Stimulated activated CD4-positive, alpha-beta T cell treated with anti-CD3 and anti-CD28 coated beads, Interleukin-1b, Interleukin-23, amount 100 ng/mL, for 1 hour (primary cell): ENCODE measurements at places on chromosomes 16 and 17.

DNA sequence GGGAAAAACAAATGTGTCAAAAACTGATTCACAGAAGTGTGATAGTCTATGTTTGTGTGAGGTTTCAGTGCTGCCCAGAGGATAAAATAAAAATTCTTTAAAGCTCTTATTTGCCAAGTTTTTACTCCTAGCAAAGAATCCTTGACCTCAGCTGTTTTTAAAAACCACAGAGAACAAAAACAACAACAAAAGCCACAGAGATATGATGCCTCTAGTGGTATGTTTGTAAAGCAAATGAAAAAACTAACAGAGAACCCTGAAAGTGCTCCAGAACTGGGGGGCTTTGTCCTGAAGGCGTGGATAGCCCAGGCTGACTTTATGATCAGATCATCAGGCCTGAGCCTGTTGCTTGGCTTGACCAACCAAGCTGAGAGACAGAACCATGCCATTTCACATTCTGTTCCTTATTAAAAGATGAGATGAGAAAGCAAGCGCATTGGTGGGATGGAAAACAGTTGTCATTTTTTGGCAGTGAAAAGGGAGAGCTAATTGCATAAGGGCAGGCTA lies 411.0 kb downstream of the CPPED1 start:
- DNase-seq = no peak

DNA sequence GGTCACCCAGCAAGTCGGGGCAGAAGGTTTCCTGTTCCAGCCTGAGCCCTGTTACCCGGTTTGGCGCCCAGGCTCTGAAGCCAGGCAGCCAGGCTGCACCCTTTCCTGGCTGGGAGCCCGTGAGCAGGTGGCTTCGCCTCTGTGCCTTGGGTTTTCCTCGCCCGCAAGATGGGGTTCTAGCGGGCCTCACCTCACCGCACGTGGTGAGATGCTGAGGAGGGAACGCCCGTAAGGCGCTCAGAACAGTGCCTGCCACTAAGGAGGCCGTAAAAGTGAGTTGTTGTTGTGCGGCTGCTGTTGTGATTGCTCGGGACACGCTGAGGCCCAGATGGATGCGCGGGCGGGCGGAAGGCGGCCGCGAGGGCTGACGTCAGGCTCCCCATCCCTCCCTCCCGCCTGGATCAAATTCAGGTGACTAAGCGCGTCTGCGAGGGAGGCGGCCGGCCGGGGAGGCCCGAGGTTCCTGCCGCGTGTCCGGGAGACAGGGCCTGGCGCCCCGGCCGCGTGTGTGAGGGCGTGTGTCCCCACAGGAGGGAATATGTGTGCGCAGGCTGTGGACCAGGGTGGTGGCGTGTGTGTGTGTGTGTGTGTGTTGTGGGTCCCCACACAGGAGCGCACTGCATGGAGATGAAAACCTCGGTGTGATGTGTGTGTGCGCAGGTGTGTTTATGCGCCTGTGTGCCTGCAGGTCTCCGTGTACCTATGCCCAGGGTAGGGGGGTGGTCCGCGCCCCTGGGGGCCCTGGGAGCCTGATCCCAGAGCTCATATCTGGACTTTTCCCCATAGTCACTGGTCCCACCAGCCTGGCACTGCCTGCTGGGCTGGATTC lies 4.3 kb downstream of the CAMKK1 start:
- DNase-seq = no peak

DNA sequence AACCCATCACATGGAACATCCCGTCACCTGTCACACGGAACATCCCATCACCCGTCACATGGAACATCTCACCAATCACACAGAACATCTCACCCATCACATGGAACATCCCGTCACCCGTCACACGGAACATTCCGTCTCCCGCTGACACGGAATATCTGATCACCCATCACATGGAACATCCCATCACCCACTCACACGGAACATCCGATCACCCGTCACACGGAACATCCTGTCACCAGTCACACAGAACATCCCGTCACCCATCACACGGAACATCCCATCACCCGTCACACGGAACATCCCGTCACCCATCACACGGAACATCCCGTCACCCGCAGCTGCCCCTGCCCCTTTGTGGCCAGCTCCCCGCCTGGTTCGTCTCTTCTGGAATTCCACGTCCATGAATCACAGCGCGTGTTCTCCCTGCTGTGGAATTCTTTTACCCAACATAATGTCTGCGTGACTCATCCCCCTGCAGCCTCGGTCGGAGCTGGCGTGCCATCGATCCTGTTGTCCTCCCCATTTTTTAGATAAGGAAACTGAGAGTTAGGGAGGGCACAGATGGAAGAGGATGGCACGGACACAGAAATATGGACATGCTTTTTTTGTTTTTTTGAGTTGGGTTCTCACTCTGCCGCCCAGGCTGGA lies 5.6 kb downstream of the CPNE7 start:
- DNase-seq = no peak

DNA sequence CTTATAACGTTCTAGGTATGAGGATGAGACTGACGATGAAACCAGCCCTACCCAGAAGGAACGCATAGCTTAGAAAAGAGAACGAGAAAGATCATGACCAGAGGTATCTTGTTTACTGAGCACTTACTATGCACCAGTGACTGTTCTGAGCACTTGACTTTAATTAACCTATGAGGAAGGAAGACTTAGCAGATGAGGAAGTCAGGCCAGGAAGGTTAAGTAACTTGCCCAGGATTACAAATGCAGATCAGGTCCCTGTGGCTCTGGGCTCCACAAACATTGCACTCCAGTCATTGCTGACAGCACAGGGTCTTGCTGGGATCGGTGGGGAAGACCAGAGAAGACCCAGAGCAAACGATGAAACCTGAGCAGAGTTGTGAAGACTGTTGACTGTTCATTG lies 7.1 kb downstream of the KRT13 start:
- no peak for DNase-seq

DNA sequence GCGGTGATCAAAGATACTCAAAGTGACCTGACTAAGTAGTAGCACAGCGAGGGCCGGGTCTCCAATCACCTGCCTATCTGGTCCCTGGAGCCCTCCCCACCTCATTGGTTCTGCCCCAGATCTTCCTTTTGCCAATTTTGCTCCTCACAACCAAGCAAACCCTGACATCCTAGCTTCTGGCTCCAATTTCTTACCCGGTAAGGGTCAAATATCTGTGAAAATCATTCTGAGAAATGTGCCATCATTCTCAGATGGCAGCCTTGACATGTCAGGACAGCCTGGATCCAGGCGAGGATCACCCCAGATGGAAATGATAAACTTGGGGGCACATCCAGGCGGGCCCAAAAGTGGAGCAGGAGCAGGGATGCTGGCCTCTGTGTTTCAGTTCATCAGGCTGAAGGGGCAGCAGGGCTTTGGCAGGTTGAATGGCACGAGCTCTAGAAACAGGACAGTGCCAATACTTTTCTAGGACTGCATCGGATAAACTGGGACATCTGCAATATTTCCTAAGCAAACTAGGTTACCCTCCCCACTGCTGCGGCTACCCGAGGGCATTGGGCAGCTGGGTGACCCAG lies 83.9 kb downstream of the SHISA6 start:
- DNase-seq = no peak

DNA sequence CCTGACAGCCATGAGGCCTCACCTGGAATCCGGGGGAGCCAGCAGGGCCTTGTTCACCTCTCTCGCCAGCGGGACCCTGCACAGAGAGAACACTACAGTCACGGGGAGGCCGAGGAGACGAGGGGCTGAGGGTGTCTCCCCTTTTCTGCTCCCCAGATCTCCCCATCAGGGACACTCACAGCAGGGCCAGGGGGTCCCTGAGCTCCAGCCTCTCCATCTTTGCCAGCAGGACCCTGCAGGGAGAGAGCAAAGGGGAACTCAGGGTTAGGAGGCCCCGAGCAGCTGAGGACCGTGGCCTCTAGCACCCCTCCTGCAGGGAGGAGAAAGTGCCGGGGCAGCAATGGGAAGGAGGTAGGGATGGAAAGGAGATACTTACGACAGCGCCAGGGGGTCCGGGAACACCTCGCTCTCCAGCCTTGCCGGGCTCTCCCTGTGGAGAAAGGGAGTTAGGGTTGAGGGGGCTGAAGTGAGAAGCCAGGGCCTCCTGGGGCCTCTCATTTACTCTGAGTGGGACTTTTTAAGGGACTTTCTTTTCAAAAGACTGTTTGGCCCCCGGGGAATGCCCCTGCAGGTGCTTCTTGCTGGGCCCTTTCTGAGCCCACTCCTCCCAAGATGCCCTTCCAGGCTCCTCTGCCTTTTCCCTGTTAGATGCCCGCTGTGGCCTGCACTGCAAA lies 8.7 kb downstream of the COL1A1 start:
- no peak for DNase-seq

DNA sequence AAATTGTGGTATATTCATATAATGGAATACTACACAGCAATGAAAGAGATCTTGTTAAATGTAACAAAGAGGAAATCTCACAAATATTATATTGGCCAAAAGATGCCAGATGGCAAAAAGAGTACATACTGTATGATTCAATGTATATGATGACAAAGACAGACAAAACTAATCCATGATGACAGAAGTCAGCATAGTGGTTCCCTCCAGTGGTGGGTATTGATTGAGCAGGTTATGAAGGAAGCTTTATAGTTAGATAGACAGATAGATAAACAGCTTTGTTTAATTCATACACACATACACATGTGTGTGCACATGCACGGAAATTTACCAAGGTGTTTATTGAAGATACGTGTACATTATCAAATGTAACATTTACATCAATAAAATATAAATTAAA lies 74.4 kb upstream of the SMIM36 start:
- no peak for DNase-seq

DNA sequence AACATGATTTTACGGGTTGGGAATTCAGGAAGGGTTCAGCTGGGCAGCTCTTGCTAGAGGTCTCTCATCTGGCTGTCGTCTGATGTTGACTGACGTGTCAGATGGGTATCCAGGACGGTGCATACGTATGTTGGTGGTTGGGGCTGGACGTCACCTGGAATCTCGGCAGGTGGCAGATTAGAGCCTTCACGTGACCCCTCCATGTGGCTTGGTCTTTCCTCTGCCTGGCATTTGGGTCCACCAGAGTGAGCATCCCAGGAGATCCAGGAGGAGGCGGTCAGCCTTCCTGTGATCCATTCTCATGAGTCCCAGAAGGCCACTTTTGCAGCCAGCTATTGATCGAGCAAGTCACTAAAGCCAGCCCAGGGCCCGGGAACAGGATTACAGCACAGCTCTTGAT lies 202.7 kb downstream of the FOXL1 start:
- no peak for DNase-seq
